ENCODE measurements at places on chromosomes 3 and 15.
A peak's percentile ranks its signal among the peaks of the same experiment; 100 is the strongest.

GRCh38 chr3:195240171-195240701 lies 30.7 kb downstream of the XXYLT1 start:
- DNase-seq: no peak

DNA sequence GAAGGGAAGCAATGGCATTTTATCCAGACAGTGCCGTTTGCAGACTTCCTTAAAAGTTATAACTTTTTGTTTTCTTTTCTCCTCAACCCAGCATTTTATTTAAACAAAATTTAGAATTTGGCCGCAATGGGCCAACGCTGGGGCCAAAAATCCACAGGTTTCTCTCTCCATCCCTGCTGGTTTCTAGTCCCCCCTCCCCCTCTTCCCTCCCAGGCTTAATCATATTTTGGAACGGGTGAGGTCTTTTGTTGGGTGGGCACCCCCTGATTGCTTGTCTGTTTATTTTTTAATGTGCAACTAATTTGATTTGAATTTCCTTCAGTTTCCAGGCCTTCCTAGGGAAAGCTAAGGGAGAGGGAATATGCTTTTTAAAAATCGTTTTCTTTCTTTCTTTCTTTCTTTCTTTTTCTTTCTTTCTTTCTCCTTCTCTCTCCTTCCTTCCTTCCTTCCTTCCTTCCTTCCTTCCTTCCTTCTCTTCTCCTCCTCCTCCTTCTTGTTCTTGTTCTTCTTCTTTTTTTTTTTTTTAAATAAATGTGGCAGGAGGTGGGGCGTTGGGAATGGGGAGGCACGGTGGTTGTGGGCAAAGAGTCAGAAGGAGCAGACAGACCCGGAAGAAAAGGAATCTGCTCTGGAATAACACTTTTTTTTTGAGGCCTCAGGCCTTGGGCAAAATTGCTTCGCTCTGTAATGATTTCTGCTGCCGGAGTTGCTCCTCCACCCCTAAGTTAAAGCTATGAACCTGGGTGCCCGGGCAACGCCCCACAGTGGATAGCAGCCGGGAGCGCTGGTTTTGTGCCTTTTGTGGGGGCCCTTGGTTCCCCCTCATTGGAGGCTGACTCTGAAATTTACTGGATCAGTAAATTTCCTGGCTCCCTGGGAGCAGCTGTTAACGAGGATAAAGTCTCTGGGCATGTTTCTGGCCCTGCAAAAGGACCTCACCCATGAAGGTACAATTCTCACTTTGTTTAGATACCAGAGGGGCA lies 1.9 kb downstream of the FNDC3B start:
- DNase-seq: no peak

GRCh38 chr3:177599326-177599725 lies 402.0 kb upstream of the TBL1XR1 start:
- no peak for DNase-seq

GRCh38 chr15:78682004-78682651 lies 41.1 kb upstream of the CHRNB4 start:
- DNase-seq: peak; percentile 55

GRCh38 chr3:146156666-146157314 lies 4.2 kb downstream of the PLOD2 start:
- no peak for DNase-seq

DNA sequence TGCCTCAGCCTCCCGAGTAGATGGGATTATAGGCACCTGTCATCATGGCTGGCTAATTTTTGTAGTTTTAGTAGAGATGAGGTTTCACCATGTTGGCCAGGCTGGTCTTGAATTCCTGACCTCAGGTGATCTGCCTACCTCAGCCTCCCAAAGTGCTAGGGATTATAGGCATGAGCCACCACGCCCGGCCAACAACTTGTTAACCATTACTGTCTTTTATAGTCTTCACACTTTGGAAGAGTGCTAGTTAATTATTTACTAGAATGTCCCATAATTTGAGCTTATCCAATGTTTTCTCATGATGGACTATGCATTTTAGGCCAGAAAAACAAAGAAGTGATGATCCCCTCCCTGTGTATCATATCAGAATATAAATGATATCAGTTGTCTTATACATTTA lies 288.6 kb upstream of the CBLB start:
- DNase-seq: no peak

DNA sequence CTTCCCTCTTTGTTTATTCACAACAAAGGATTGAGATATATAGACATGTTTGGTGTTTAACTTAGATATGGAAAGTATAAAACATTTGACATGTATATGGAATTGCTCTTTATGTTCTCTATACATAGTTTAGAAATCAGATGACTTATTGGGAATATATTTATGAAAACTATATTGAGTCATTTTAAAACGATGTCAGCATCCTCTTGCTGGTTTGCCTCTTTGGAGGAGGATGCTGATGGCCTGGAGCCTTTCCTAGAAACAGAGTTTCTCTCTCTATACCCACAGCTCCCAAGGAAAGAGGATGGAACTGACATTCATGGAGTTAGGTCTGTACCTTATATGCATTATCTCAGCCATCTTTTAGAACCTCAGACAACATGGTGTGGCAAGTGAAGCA lies 40.3 kb downstream of the ZBTB38 start:
- no peak for DNase-seq

- no peak for DNase-seq
Measured at GRCh38 chr15:97101572-97101971, 771.1 kb downstream of the NR2F2 start.

DNA sequence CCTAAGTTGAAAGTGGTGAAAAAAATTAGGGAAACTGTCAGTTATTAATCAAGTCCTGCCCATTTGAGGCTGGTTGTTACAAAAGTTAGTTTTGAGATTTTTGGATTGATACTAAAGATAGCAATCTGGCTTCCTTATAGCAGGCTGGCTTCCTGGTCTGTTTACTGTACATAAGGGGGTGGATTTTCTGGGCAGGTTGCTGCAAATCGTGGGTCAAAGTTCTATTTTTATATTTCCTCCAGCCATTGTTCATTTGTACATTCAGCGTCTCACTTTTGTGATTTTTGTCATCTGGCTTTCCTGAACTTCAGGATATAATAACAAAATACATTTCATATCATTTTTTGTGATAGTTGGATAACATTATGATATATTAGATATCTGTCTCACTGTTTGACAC lies 49.5 kb downstream of the CLDN1 start:
- no peak for DNase-seq

DNA sequence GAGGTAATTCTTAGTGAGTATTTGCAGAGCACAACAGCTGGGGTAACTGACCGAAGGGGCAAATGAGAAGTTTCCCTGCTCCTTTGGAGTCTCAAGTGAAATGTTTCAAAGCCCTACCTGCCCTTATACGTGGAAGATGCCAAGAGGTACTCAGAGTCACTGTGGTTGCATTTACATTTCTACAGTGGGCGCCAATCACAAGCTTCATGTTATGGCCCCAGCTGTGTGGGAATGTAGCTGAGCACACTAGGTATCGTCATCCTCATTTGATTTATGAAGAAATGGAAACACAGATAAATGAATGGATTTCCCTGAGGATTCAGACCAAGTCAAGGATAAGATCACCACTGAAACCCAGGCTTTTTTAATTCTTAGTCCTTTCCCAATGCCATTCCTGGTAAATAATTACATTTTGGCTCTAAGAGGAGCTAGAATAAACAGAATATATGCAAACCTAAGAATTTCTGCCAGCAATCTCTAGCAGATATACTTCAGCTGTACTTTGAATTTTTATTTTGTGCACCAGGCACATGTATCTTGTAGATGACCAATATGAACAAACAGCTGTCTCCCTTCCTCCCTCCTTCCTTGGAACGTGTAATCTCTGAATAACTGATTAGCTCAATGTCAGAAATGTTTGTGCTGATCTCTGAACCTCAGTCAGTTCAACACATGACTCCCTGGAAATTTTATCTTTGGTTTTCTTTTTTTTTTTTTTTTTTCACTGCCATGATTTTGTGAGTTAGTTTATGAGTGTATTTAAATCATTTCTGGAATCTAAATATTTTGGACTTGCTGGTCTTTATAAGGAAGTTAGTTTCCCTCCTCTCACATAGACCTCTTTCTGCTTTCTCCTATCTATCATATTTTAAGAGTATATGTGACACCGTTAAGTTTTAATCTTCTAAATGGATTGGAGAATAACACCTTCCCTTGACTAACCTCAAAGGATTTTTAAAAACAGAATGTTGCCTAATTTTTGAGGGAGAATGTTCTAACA lies 69.2 kb downstream of the MAP2K5 start:
- DNase-seq: no peak

DNA sequence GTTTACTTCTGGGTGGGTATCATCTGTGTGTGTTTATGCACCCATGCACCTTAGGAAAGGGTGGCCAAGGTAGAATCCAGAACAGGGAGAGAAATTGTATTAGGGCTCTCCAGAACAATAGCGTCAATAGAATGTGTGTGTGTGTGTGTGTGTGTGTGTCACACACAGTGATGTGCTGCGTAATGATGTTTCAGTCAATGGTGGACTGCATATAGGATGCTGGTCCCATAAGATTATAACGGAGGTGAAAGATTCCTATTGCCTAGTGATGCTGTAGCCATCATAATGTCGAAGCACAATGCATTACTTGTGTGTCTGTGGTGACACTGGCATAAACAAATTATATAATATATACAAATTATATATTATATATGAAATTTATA lies 69.3 kb upstream of the PRR23C start:
- DNase-seq: no peak

GRCh38 chr3:184604615-184605290 lies 43.2 kb downstream of the EPHB3 start:
- no peak for DNase-seq

DNA sequence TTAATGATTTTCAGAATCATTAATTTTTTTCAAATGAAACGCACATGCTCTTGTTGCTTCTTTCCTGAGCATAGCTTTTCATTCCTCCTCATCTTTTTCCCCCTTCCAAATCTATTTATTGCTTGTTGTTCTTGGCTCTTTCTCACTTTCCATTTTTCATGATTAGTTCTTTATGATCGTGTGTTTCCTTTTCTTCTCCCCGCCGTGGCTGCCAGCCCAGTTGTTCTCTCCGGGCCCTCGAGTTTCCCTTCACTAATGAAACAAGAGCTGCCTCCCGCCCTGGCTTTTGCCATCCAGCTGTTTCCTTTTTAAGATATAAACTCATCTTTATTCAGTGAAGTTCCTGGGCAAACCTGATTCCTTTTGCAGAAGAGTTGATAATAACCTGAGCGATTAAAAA lies 170.2 kb upstream of the NR2F2 start:
- peak; percentile 76 for DNase-seq

DNA sequence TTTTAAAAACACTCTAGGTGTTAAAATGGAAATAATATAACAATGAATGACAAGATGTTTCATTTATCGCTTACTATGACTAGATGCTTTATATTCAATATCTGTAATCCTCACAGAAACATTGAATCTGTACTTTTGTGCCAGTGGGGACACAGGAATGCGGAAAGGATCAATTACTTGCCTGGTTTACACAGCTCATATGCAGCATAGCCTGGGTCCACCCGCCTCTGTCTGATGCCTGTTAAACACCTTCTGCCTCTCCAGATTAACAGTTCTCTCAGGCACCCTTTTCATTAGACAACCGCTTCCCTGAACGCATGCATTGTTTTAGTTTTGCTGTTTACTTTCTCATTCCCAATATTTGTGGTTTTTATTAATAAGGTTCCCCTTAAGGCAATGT lies 12.9 kb upstream of the KCNAB1 start:
- no peak for DNase-seq

- no peak for DNase-seq
Measured at GRCh38 chr3:165336786-165337185, 140.6 kb upstream of the SLITRK3 start.

GRCh38 chr3:177694316-177694715 lies 497.0 kb upstream of the TBL1XR1 start:
- DNase-seq: no peak

GRCh38 chr15:43251871-43252250 lies 14.9 kb downstream of the TGM5 start:
- DNase-seq: no peak

DNA sequence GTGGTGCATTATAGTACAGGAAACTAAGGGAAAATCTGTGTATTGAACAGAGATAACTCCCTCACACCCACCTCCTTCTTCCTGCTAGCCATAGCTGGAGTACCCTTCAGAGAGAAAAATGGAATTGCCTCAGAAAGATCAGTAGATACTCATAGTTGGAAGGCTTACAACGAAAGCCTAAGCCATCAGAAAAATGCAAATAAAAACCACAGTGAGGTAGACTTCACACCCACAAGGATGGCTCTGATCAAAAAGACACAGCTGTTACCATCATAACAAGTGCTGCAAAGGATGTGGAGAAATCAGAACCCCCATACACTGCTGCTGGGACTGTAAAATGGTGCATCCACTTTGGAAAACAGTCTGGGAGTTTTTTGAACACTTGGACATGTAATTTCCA lies 7.4 kb upstream of the DLG1 start:
- no peak for DNase-seq

- DNase-seq: no peak
Measured at GRCh38 chr3:60217156-60217911, 1033.9 kb downstream of the FHIT start.

GRCh38 chr3:23659840-23660430 lies 145.8 kb upstream of the UBE2E1 start:
- no peak for DNase-seq

GRCh38 chr3:37224879-37225278 lies 50.5 kb upstream of the LRRFIP2 start:
- no peak for DNase-seq

DNA sequence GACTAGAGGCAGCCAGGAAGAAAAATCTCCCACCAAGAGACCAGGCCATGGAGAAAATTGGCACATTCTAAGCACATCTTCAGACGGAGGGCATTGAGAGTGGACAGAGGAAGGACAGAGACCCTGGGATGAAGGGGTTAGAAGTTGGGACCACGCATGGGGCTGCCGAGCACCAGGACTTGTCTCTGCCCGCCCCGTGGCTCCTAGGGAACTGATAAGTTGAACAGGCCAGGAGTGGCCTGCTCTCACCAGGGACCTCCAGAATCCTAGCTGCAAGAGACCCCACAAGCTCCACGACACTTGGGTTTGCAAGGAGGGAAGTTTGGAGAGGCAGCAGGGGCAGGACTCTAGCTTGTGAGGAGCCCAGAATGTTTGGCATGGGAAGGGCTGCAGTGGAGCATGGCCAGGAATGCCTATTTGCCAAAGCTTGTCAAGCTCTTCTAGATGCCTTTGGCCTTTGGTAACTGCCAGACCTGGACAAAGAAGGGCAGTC lies 355.1 kb downstream of the NSUN3 start:
- no peak for DNase-seq

DNA sequence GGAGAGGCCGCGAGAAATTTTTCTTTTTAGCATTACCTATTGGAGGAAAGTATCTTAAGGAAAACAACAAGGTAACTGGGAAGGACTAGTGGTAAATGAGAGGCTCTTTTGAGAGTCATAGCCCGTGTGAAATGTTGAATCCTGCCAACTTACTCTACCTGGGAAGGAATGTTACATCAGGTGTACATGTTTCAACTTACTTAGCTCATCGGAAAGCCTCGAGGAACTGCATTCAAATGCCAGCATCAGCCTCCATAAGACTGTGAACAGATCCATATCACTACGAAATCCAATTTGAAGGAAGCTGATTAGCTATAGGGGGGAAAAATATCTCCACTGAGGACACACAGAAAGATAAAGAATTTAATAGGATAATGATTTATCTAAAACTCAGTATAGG lies 72.3 kb upstream of the PDZRN3 start:
- no peak for DNase-seq

- no peak for DNase-seq
Measured at GRCh38 chr15:55937040-55937439, 56.4 kb downstream of the NEDD4 start.
